Activated CD8-positive, alpha-beta memory T cell treated with anti-CD3 and anti-CD28 coated beads, Interleukin-2, amount 10 ng/mL, durations not matched to agents 7 days and 5 days (primary cell): ENCODE measurements at places on chromosomes 11 and 22.

DNA sequence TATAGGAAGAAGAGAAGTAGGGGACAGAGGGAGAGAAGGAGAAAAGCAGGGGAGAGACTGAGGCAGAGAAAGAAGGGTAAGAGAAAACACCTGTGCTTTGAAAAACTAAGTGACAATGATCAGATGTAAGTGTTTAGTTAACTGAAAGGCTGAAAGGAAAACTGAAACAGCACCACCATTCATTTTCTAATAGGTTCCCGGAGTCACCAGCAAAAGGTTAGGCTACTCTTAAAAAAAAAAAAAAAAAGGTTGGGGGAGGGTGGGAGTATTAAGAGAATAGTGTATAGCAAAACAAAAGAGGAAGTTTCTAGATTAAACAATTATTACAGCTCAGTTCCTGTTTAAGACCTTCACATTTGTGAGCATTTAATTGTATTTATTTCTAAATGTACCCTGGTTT is 113.8 kb downstream of the CADM1 start:
- DNase-seq = no peak

- peak; percentile 48 for DNase-seq
Measured at GRCh38 chr22:38412435-38413084, 42.4 kb downstream of the KCNJ4 start.

DNA sequence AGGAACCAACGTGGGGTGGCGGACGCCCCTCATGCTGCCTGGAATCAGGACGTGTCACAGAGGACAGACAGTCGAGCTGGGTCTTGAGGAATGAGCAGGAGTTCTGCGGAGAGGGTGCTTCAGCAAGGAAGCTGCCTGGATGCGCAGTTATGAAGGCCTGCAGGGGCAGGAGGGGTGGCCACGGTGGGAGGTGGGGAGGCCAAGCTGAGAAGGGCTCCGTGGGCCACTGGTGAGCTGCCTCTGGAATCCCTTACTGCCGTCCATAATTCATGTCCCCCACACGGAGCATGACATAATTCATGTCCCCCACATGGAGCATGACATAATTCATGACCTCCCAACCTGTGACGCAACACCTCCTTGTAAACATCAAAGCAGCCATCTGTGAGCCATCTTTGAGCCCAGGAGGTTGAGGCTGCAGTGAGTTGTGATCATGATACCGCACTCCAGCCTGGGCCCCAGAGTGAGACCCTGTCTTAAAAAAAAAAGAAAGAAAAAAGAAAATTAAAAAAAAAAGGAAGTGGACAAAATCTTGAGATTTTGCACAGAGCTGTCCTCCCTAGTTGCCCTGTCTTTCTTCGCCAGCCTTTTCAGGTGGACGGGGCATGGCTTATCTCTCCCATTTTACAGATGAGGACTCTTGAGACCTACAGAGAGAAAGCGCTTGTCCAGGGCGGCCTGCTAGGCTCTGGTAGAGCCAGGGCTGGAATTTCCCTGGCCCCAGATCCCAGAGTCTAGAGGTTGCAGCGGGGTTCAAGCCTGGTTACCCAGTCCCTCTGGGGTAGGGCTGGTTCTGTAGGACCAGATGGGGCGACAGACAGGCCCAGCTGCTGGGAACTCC is 24.3 kb upstream of the PICK1 start:
- no peak for DNase-seq

GRCh38 chr11:32436751-32437494 is 1.6 kb upstream of the WT1 start:
- DNase-seq = no peak

- no peak for DNase-seq
Measured at GRCh38 chr11:66072081-66072480, 2.0 kb downstream of the PACS1 start.

DNA sequence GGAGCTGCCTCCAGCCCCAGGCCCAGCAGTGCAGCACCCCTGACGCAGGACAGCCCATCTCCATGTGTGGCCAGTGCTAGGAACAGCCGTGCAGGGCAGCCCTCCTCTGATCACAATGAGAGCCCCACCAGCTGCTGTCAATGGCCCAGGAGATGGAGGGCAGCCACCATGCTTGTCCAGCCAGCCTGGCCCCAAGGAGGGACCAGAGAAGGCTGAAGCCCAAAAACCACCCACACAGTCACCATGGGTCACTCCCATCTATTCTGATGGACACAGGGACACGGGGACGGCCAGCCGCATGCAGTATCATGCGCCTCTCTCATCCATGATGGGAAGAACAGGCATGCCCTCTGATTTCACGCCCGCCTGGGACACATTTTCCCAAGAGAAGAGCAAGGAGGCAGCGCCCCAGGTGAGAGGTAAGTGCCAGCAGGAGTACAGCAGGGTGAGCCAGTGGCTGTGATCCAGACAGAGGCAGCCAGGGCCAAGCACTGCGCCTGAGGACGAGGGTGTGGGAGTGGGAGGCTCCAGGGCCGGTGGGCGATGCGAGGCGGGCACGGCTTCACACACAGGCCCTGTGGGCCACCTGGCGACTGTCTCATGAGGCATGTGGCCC is 33.6 kb upstream of the GNB1L start:
- no peak for DNase-seq

DNA sequence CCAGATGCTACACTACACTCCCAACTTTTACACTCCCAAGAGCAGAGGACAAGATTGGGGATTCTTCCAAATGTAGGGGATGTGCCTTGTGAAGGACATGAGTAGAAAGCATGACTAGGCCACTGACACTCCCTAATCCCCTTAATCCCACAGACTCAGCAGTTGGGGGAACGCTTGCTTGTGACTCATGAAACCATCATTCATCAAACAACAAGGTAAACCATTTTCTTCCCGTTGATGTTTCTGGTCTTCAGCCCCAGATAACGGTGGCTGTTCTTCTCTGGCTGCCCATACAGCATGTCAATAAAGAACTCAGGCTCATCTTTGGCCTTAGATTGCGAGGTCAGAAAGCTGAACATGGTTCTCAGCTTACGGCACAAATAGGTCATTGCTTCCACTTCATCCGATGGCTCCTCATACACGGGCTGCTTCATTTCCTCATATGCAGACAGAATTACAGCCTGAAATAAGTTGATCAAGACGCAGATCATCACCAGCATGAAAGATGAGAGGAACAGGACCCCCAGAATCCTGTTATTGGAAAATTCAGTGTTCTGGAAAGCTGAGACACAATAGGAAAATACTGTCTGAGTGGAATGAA is 6.4 kb upstream of the CDPF1 start:
- no peak for DNase-seq

GRCh38 chr22:47918276-47918921 is 1155.9 kb downstream of the TBC1D22A start:
- DNase-seq = peak; percentile 68

- DNase-seq = no peak
Measured at GRCh38 chr11:40998920-40999319, 460.5 kb downstream of the LRRC4C start.
